ENCODE measurements at places on chromosomes 12 and 14.

DNA sequence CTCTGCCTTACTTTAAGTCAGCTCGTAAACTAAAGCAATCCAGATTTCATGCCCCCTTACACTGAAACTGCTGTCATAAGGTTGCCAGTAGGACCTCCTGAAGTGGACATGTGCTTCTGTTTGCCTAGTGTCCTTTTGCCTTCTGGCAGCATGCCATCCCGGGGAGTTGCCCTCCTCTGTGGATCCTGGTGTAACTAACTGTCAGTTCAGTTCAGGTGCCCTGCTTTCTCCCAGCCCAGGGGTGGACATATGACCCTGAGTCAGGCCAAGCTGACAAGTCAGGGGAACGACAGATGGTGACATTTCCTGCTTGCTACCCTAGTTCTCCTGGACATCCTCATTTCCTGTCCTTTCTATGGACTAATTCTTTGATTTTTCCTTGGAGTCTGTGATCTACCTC, 25.6 kb downstream of the AKAP6 start:
- no peak for DNase-seq

GRCh38 chr12:132604151-132604618, 6.2 kb downstream of the LRCOL1 start:
- no peak for DNase-seq

DNA sequence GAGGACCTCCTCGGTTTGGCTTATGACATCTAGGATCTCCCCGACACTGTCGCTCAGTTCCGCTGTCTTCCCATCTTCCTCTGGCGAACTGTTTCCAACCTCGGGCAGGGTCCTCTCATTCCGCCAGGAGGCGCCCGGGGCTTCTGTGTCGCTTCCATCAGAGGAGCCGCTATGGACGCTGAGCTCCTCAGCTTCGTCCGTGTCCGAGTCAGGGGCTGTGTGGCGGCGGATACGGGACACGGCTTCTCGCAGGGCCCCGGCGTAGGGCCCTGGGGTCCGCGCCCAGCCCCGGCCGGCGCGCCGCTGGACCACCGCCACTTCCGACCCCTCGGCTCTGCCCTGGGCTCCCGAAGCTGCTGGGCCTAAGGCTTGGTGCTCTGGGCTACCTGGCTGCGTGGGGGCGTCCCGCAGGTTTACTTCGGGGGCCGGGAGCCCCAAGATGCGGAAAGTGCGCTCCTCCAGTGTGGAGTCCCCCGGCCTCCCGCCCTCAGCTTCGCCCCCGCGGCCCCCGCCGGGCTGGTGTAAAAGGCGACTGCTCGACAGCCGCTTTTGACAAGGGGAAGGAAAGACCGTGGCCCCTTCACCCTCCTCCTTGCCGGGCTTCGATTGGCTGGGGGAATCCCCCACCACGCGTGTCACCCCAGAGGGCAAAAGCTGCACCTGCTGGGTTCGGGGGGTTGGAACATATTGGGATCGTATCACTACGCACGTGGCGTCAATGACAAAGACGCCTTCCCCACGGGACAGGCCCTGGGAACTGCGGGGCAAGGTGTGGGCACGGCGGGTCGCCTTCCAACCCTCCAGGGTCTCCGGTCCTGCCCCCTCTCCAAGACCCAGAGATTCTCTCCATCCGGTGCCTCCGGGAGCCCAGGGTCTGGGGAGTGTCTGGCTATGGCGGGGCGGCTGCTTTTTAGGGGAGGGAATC, 2.1 kb downstream of the DDN start:
- peak; percentile 65 for DNase-seq

- DNase-seq: no peak
These were observed 89.8 kb upstream of the DYRK2 start for GRCh38 chr12:67558775-67559174.

GRCh38 chr12:38162013-38162412, 154.6 kb upstream of the ALG10B start:
- DNase-seq: no peak

DNA sequence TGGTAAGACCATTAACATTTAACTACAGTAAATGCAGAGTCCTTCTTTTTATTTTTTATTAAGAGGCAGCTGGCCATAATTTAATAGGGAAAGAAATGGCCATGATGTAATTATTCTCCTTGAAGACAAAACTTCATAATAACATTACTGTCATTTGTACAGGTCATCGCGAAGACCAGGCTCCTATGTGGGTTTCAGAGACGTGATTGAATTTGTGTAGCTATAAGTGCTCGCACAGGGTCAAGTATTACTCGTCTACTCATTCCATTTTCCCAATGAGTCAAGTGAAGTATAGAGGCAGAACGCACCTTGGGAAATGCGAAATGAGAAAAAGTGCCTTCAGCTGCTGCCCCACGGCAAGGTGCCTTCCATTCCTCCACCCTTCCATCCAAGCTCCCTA, 40.4 kb downstream of the EGLN3 start:
- no peak for DNase-seq

DNA sequence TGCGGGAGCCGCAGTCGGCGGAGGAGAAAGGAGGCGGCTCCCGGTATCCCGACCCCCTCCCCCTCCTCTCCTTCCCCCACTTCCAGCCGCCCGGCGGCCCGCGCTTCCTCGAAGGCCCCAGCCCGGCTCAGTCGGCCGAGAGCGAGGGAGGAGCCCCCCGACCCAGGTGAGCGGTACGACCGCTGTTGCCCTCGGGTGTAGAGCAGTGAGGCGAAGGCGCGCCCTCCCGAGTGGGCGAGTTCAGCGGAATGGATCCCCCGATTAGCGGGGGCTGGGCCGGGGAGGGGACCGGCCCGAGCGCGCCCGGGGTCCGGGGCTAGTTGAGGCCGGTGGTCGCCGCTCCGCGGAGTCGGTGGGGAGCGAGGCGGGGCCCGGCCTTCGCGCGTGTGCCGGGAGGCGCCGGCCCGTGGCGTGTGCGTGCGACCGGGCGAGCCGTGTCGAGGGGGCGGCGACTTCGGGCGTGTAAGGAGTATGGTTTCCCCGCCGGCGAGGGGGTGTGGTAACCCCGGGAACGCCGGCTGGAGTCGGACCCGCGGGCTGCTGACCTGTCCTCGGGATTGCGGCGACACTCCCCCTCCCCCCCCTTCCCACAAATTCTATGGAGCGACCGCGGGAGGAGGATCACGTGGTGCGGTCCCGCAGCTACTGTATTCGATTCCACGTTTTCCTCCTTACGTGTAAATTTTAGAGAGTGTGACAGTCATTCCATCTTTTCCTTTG, 501 bp downstream of the RIMKLB start:
- peak; percentile 69 for DNase-seq

DNA sequence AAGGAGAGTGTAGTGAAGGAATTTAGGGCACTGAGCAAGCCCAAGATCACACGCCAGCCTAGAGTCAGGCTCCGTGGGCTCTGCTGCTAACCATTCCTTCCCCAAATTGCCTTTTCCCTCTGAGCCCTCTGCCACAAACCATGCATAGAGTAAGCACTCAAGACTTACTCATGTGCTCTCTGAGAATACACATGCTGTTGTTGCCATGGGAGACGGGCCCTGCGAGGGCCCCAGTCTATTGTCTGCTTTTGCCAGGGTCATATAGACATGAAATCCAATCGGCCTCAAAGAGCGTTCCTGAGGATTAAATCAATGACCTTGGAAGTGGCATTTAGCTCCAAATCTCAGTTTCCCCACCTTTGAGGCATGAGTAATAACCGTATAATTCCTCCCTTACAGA, 48.7 kb upstream of the WSCD2 start:
- DNase-seq: no peak

DNA sequence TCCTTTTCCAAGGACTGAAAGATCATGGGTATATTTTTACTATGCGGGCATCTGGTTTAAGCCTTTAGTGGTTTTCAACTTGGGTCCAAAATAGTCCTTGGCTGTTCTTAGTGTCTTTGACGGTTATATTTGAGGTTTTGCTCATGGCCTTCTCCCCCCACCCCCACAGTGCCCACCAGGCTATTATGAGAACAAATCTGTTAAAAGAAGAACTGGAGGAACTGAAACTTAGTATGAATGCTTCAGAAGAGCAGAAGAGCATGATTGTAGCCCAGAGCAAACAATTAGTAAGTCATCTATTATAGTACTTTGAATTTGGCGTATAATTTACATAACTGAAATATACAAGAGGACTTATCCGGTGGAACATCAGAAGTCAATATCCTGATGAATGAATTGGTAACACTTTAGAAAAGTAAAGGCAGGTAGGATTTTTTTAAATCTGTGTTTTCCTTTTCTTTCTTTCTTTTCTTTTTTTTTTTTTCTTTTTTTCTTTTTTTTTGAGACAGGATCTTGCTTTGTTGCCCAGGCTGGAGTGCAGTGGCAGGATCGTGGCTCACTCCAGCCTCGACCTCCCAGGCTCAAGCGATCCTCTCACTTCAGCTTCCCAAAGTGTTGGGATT, 71.8 kb upstream of the BCAT1 start:
- DNase-seq: no peak

DNA sequence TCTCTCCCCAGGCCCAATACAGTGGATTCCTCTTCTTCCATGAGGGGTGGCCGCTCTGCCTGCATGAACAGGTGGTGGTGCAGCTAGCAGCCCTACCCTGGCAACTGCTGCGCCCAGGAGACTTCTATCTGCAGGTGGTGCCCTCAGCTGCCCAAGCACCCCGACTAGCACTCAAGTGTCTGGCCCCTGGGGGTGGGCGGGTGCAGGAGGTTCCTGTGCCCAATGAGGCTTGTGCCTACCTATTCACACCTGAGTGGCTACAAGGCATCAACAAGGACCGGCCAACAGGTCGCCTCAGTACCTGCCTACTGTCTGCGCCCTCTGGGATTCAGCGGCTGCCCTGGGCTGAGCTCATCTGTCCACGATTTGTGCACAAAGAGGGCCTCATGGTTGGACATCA, 3.8 kb downstream of the ARHGEF40 start:
- no peak for DNase-seq

- no peak for DNase-seq
These were observed 46.0 kb upstream of the ESRRB start for GRCh38 chr14:76329951-76330350.

- no peak for DNase-seq
These were observed 42.8 kb upstream of the PTPRQ start for GRCh38 chr12:80401191-80401590.

DNA sequence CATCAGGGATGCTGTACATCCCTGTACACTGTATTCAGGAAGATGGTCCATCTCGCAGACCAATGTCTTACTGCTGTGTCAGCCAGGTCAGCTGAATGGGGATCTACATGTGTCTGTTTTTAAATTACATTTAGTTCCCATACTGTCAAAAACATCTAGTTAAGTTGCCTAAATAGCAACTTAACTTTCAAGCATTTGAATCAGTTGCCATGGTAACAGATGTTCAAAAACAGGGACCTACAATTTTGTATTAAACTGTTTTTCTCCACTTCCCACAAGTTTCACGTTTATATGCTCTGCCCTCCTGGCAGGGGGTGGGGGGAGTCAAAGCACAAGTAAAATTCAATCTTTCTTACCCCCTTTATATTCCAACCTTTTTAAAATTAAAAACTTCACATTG, 38.3 kb downstream of the C12orf42 start:
- DNase-seq: no peak

- DNase-seq: no peak
These were observed 4.4 kb upstream of the CD27 start for GRCh38 chr12:6440391-6440790.

- no peak for DNase-seq
These were observed 85.7 kb downstream of the SLC38A1 start for GRCh38 chr12:46183112-46183511.

DNA sequence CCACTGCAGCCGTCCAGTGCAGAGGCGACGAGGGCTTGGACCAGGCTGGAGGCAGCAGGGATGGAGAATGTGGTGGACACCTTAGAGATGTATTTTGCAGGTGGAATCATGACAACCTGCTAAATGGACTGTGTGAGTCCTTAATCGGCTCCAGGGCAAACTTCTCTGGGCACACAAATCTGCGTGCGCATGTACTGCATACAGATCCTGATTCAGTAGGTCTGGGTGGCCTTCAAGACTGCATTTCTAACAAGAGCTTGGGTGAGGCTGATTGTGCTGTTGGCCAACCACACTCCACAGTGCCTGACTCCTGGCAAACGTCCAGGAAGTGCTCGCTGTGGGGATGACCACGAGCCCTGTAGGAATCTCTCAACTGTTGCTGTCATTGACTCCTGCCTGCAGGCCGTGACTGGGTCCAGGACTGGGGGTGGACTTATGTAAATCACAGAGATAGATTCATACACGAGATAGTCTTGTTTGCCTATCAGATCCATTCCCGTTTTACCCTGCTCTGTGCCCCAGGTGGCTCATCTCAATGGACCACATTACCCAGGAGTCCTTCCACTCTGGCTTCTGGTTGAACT, 27.2 kb downstream of the JDP2 start:
- DNase-seq: peak; percentile 39

- DNase-seq: no peak
These were observed 288.2 kb downstream of the CCDC59 start for GRCh38 chr12:82069931-82070514.

- no peak for DNase-seq
These were observed 32.9 kb downstream of the DMAC2L start for GRCh38 chr14:50344876-50345563.

- no peak for DNase-seq
These were observed 138.2 kb downstream of the SRGAP1 start for GRCh38 chr12:63982604-63983295.

GRCh38 chr12:106978035-106978800, 8.7 kb downstream of the MTERF2 start:
- peak; percentile 13 for DNase-seq

- no peak for DNase-seq
These were observed 130.0 kb downstream of the TSPAN9 start for GRCh38 chr12:3207175-3207574.

DNA sequence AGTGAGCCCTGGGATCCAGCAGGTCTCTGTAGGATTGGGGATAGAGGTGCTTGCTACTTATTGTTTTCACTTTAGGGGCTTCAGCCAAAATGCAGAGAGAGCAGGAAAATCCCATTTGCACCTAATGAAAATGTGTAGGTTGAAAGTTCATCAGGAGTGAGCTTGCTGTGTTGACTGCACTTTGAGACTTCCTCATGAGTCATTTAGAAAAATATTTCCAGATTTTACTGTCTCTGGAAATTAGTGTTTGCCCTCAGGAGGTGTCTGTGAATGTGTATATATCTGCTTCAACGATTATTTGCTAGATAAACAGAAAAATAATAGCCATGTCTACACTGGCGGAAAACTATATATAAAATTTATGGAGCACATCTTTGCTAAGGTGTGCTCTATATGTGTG, 159.3 kb downstream of the CAND1 start:
- DNase-seq: no peak

DNA sequence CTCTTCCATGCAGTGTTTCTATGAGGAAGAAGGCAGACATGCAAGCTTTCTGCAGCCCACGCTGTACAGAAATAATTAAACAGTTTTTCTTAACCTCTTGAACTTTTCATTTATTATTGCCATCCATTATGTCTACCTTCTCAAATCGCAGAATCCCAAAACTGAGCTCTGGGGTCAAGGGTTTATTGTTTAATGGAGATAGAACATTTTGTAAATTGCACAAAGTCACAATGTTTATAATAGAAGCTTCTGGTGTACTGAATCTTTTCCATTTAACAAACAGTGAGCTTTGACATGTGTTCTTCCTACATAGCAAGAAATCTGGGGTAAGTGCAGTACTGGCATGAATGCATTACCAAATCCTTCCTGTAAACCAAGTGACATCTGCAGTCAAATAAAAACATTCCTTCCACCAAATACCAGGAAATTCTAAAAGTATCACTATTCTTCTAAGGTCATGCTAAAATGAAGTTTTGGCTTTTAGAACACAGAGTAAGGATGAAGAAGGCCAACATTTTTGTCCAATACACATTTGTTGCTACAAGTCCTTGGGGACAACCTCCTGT, 385.3 kb upstream of the DDHD1 start:
- no peak for DNase-seq

- peak; percentile 9 for DNase-seq
These were observed 11.9 kb upstream of the FKBP11 start for GRCh38 chr12:48937170-48937569.

GRCh38 chr12:57521525-57522010, 1.1 kb upstream of the MBD6 start:
- no peak for DNase-seq

- peak; percentile 55 for DNase-seq
These were observed at the start of gene SLC25A21 for GRCh38 chr14:37172024-37172869. Gene SLC25A21 (minus strand): TSS chr14:37172606.
